ENCODE measurements at places on chromosomes 11 and 22.

GRCh38 chr22:28955817-28956216 is 72.4 kb downstream of the ZNRF3 start:
- DNase-seq = peak; percentile 34

DNA sequence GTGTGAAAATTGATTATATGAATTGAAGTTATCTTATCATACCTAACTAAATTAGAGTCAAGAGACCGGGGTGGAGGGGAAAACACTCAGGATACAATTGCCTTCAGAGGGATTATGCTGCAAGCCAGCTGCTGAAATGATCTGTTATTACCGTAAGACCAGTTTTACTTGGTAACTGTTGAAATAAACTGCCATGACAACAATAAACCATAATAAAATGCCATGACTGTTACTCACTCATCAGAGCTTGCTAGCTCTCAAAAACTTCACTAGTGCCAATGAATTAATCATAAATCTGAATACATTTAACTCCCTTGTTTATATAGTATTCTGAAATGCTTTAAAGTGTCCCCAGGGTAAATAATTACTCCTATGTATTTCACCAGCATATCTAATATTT is 68.2 kb downstream of the CASP12 start:
- DNase-seq = no peak

- no peak for DNase-seq
Measured at GRCh38 chr22:42644422-42645340, 4.3 kb upstream of the ATP5MGL start.

GRCh38 chr22:49724893-49725489 is 102.7 kb downstream of the BRD1 start:
- DNase-seq = peak; percentile 91

DNA sequence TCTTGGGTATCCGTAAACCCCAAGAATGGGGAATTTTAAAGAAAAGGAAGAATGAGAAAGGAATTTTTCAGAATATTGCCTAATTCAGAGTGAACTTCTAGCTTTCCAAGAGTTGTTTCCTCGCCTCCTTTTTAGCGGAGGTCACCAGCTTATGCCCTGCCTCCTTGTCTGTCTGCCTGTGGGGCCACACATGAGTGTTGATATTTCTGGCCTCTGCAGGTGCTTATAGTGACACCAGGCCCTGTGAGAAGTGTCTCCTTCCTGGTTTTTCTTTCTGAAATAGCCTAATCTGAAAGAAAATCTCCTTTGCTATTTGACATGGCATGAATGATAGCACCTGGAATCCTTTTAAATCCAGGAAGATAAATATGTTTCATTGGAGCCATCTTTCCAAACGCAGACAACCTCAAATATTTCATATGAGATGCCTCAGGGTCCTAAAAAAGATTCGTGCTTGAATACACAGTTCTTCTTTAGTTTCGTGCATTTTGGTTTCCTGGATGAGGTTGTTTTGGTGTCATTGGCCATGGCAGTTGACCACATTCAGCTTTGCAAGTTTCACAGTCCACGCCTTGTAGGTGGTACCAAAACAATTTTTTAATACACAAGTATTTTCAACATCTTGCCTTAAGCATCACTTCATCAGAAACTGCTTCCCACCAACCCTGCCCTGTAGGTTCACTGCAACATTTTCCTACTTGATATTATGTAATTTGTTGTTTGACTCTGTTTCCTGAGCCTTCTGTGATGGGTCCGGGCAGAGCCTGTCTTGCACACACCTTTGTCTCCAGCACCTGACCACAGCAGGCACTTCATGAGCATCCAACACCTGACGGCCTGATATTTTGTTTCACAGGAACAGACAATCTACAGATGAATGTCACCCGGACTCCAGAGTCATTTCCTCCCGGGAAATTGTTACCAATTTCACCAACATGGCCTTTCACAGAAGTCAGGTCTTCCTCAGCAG is 159.4 kb downstream of the C11orf91 start:
- DNase-seq = no peak
